ENCODE measurements at places on chromosomes 7 and 10.

GRCh38 chr10:86596266-86596665 lies 58.1 kb upstream of the OPN4 start:
- DNase-seq: no peak

GRCh38 chr7:158123214-158123613 lies 464.4 kb downstream of the PTPRN2 start:
- no peak for DNase-seq

- DNase-seq: no peak
Measured at GRCh38 chr7:41698726-41699125, 4.2 kb downstream of the INHBA start.

DNA sequence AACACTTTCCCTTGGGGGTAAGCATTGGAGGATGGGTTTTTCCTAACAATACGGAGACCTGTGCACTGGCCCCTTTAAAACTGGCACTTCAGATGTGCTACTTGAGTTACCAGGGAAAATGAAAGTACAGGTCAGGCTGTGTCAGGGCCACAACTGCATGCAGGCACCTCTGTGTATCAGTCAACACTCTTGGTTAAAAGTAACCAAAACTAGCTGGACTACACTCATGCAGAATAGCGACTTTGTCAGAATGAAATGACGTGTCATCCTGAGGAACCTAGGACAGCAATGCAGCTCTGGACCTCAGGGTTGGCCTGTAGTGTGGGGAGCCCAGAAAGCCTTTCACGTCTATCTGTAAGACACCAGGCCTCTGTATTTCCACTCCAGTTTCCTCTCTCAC lies 33.8 kb upstream of the SMKR1 start:
- no peak for DNase-seq

- no peak for DNase-seq
Measured at GRCh38 chr7:82760831-82761230, 317.3 kb upstream of the CACNA2D1 start.

DNA sequence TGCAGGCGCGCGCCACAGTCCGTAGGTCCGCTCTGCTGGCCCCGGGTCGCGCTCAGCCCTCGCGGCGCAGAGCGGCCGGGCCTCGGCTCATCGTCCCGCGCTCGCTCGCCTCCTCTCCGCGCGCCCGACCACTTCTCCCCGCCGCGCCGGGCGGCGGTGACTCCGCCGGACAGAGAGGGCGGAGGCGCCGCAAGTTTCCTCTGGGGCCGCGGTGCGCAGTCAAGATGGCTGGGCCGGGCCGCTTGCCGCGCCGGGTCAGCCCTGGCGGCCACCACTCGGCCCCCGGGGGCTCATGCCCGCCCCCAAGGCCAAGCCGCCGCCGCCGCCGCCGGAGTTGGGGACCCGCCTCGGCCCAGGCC lies 441 bp downstream of the FZD8 start:
- no peak for DNase-seq

- no peak for DNase-seq
Measured at GRCh38 chr10:52252307-52252706, 61.8 kb upstream of the DKK1 start.

DNA sequence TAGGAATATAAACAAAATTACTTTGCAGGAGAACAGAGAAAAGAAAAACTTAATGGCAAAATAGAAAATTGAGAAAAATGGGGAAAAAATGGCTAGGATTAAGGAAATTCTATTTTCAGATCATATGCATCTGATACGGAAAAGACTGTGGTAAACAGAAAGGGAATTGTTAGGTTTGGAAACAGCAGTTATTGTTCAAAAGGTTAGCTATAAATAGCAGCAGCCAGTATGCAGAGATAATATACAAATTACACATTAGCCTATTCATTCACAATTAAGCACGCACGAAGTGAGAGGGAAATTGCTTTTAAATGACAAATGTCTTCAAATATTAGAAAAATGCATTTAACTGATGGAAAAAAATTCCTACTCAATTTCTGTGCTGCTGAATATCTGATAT lies 224.1 kb upstream of the FAM3C start:
- no peak for DNase-seq

- DNase-seq: no peak
Measured at GRCh38 chr7:13106513-13106912, 419.1 kb downstream of the ARL4A start.

DNA sequence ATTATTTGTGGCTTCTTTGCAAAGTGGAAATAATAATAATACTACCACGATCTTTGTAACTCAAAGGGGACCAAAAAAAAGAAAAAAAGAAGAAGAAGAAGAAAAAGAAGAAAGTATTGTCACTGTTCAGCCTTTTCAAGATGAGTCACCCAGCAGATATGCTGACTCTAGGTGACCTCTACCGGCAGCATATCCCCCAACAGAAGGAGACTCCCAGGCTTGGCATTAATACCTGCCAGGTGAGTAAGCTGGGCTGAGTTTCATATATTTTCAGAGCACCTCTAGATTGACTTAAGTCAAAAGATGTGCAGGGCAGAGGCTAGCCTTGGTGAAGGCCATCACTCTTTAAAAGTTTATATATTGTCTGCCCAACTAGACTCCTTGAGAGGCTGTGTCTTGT lies 30.4 kb upstream of the GPR26 start:
- DNase-seq: no peak

- no peak for DNase-seq
Measured at GRCh38 chr10:75435291-75435690, 3.9 kb downstream of the LRMDA start.

DNA sequence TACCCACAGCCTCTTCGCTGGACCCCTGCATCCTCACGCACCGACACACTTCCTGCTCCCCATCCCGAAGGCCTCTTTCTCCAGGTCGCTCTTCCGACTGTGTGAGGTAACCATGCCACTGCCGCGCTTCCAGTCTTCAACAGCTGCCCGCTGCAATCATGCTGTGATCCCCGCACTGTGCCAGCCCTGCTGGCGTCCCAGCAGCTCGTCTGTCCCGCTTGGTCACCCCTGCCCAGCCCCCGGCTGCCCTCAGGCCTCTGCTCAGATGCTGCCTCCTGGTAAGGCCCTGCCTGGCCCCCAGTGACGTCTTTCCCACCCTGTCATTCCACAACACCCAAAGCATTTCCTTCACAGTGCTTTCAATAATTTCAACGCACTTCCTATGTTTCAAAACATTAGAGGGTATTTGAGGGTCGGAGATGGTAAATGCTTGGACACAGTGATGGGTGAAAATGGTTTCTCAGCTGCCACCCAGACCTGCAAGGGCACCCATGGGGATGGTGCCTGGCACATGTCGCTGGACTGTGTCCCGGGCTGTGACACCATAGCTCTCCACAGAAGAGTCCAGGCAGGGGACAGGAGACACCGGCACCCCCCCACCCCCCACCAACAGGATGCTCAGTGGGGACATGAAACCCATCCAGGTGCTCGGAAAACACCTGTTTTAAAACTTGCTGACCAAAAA lies 125.2 kb downstream of the MAD1L1 start:
- DNase-seq: no peak

- DNase-seq: no peak
Measured at GRCh38 chr7:55440040-55440690, 75.0 kb downstream of the LANCL2 start.

DNA sequence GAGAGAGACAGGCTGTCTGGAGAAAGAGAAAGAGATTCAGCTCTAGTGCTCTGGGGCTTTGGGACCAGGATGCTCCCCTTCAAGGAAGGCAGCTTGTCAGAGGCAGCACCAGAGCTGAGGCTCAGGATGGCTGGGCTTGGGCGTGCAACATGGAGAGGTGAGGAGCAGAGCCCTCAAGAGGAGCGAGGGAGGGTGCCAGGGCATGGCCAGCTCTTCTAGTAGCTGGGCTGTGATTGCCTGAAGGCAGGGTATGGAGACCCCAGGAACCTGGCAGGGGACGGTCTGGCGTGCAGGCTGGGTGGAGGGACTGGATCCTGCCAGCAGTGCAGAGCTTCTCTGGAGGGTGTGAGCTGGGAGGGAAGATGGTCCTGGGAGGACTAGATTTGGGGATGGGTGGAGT lies 40.2 kb downstream of the ANTXRL start:
- DNase-seq: no peak

Measured in stimulated activated CD8-positive, alpha-beta memory T cell treated with anti-CD3 and anti-CD28 coated beads, Interleukin-4, amount 100 ng/mL, for 1 hour (primary cell).